NCI-H510A treated with DMSO at 0.1 percent for 48 hours (cell line): ENCODE measurements at places on chromosomes 5 and 9.

DNA sequence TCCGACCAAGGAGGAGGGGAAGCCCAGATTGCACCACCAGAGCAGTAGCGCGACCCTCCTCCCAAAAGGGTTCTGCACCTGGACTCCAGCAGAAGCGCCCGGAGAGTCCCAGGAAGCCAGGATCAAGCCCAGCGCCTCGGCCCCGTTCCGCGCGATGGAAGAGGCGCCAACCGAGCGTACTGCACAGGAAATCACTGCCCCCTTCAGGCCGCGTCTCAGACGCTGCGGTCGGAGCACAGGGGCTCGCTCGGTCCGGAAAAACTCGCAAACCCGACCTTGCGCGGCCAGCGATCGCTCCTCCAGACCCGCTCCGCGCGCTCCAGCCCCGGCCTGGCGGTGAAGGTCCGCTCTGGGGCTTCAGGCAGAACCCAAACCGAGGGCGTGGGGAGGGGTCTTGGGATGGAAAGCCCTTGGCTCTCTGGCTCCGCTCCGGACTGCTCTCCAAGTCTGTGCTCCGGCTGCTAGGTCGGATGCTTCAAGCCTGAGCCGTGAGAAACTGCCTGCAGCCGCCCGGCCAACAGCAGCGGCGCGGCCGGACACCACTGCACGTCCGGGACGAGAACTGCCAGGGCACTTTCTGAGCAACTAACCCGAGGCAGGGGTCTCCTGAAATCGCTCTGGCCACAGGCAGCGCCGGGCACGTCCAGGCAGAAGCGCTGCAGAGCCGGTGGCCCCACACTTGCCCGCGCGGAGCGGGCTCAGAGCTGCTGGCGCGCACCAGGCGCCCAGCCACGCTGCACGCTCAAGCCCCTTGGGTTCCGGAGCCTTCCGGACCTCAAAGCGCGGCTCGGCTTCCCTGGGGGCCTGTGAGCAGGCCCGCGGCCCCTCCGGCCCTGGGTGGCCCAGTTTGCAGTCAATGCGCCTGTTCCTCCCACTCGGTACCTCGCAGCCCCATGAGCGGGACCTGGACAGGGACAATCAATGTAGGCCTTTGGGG, 1.3 kb downstream of the GABBR2 start:
- peak; percentile 83 for DNase-seq

DNA sequence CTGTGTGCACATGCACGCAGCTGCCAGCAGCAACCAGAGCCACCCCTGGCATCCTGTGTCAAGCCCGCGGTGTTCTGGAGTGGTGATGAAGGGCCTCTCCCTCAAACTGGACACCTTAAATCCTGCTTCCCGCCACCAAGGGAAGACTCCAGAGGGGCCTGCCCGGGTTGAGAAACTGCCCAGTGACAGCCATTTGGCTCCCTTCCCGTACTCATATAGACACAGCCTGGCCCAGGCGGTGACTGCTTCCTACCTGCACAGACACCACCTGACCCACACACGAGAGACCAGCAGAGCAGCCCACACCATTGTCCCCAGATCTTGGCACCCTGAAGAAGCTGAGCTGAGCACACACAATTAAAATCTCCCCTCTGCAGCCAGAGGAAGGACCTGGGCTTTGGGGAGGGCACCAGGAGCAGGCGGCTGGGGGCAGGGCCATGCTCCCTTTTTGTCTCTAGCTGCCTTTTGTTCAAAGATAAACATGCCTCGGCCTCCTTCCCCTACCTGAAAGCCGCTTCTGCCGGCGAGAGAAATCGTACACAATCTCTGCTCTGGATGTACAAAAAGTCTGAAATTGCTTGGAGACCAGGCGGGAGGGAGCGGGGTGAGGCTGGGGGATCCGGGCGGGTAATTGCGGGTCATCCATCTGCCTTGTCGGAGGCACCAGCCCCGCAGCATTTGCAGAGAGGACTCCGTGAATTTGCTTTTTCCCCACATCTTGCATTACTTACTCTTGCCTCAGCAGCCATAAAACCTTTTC, 78.4 kb downstream of the TSPAN17 start:
- DNase-seq = peak; percentile 9

GRCh38 chr5:139752506-139753473, 42.8 kb upstream of the PSD2 start:
- DNase-seq = no peak

DNA sequence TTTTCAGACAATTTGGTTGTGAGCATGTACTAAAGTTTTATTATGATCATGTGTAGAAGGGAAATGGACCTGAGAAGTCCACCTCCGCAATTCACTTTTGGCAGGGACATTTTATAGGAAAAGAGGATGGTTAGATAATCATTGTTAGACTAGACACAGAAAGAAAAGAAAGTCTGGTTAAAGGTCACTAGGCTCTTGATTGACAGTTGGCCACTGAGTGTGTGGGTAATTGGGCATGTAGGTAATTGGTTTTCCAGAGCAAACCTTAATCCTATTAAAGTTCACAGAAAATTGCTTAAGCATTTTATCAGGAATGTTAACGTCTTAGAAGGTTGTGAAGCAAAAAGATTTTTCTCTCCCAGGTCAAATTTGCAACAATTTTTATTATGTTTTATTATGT, 158.5 kb upstream of the CLINT1 start:
- no peak for DNase-seq

GRCh38 chr9:135612981-135613910, 26.1 kb downstream of the GLT6D1 start:
- DNase-seq = no peak

GRCh38 chr9:126501383-126502331, 112.1 kb upstream of the LMX1B start:
- DNase-seq = no peak

DNA sequence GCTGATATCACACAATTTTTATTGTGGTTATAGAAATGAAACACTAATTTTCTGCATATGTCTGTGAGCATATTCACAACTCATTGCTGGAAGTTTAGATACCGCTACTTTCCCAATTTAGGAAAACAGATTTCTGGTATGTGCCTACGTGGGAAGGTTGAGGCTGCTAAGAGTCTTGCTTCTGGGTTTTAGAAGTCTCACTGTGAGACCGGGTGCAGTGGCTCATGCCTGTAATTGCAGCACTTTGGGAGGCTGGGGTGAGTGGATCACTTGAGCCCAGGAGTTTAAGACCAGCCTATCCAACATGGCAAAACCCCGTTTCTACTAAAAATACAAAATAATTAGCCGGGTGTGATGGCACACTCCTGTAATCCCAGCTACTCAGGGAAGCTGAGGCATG, 39.6 kb downstream of the UBAP1 start:
- DNase-seq = no peak

DNA sequence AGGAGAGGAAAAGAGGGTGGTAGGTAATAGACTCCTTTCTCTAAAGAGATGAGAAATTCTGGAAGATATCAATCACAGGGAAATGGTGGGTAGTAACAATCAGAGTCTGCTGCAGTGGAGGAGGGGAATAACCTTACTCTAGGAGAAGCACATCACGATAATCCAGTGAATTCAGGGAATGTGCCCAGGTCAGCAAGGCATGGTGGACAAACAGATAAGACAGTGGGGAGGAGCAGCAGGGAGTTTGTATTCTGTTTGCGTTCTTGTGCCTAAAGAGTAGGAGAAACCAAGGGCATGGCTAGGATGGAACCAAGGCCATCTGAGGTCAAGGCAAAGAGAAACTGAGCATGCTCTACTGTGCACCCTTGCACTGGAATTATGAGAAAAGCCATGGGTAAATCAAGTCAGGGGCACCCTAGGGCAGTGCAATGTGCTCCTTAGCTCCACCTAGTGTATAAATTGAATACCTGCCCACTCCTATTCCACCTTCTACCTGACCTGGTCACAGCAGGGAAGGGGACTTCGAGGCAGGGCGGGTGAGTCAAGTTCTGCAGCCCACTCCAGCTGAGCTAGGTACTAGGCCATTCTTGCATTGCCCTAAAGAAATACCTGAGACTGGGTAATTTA, 31.6 kb downstream of the RETREG1 start:
- DNase-seq = no peak

DNA sequence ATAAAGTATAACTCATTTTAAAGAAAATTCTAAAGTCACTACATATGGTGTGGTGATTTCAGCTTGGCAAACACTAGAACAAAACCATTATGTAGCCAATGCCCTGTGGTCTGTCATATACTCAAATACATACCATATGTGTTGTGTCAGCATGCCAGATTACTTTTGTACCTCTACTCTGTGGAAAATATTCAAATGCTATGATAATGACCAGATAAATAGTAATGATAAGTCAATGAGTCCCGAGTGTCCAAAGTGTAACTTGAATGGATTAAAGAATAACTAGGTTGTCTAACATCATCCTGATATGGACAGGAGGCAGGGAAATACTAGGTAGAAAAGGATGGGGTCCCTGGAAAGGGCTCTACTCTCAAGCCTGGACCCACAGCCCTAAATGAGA, 58.0 kb upstream of the IL6ST start:
- no peak for DNase-seq

- DNase-seq = no peak
Observed at GRCh38 chr5:2587189-2588031, 164.1 kb downstream of the IRX2 start.

GRCh38 chr9:99628849-99629620, 192.7 kb upstream of the NR4A3 start:
- no peak for DNase-seq

DNA sequence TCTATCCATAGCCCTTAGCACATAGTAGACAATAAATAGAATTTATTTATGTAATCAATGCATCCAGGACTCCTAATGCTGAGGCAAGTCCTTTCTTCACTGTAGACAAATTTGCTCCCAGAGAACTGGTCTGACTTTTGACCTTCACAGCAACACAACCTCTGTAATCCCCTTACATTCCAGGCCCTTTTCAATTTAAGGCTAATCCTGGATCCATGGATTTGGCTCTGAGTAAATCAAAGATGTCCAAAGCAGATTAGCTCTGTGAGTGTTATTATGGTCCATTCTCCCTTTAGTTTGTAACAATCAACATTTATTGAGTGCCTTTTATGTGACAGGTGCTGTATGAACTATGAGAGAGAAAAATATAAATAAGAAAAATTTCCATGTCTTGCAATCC, 27.4 kb upstream of the TMC1 start:
- DNase-seq = no peak

DNA sequence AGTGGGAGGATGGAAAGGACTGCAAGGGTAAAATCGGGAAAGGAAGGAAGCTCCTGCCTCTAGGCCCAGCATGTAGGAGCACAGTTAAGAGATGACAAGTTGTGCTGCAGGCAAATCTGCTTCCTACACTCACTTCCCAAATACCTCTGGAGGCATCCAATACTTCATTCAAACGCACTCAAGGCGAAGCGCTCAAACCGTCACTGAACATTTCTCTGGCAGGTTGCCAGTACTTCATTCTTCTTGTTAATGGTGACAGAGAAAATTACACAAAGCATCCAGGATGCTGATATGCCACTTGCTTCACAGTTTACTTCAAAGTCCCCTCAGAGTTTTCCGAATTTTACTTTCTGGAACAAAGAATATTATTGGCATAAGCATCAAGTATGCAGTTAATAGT, 59.8 kb downstream of the NREP start:
- peak; percentile 44 for DNase-seq

DNA sequence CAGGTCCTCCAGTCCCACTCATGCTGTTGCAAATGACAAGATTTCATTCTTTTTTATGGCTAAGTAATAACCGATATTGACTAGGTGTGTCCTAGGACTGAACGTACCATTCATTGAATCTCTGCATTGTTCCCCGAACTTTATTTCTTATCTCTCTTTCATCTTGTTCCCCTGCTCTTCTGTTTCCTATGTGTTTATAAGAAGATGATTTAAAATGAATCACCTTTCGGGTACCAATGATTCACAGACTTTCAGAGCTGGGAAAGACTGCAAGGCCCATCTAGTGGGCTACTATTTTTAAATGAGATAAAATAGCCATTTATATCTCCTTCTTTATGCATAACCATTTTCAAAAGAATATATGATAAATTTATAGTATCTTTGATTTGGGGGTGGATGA, 133.0 kb downstream of the CDH18 start:
- no peak for DNase-seq

GRCh38 chr5:118253225-118254061, 734.9 kb downstream of the DTWD2 start:
- no peak for DNase-seq

GRCh38 chr5:88839238-88839637, 43.7 kb downstream of the MEF2C start:
- DNase-seq = no peak

GRCh38 chr9:120863833-120864232, 13.2 kb downstream of the PHF19 start:
- DNase-seq = no peak

- no peak for DNase-seq
Observed at GRCh38 chr9:19087106-19088000, 15.4 kb downstream of the HAUS6 start.

GRCh38 chr5:147267082-147267832, 32.4 kb downstream of the STK32A start:
- DNase-seq = no peak

GRCh38 chr9:16561121-16561520, 309.3 kb downstream of the BNC2 start:
- DNase-seq = no peak

DNA sequence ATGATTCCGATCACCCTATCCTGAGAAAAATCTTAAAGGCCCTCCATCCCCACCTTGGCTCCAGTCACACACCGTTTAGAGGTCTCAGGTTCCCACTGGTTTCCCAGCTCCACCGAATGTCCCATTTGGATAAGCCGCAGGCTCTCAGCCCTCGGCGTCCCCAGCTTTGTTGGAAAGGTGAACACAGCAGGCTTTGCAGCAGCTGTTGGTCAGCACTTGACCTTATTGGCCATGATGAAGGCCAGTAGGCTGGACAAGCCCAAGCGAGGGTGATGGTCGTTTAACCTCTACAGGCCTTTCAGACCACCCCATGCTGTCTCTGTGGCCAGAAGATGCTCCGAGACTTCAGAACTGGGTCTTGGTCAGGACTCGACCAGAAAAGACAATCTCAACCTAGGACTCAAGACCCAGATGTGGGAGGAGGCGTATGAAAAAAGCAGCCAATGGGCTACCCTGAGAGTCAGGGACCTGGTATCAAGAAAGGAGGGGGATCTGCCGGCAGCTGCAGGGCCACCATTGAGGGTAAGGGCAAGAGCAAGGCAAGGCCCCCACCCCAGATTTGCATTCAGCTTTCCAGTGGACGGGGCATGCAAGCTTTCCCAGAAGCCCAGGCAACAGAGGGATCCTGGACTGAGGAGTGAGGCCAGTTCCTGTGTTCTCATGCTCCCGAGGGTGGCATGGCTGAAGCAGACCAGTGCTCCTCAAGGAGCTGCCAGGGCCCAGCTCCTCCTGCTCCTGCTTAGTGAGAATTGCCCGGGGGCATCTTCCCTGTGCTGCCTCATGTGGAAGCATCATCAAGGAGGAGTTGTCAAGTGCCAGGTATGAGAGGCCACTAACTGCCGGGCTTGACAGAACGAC, 13.4 kb downstream of the UBE2QL1 start:
- DNase-seq = no peak
